ENCODE measurements at places on chromosomes 1 and 21.

- no peaks in the 10 kb centered on the region for H3K36me3 ChIP-seq
- DNase-seq, result no peak
- H3K27ac ChIP-seq, result no peak overlapping the region
- peaks cover 27% of the 10 kb centered on the region for H3K27me3 ChIP-seq
- H3K4me3 ChIP-seq, result no peak overlapping the region
Observed at GRCh38 chr1:217088521-217089284, 365.5 kb upstream of the ESRRG start.

DNA sequence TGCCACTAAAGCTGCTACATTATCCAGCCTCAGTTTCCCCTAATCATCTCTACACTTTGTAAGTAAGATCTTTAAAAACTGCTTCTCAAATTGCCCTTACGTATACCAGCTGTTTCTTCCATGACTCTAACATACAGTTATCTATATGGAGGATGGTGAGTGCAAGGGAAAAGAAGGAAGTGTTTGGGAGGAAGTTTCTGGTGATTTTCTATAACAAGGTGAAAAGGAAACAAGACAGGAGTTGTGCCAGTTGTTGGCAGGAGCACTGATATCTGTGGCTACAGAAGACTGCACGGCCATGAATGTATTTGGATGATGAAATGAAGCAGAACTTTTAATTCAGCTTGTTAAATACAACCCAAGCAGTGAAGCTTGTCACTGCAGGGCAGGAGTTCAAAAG is 32.3 kb upstream of the NHLH2 start:
- H3K36me3 ChIP-seq, result no peaks in the 10 kb centered on the region
- DNase-seq, result no peak
- H3K4me1 ChIP-seq, result no peaks in the 10 kb centered on the region
- no peak overlapping the region for H3K4me3 ChIP-seq

DNA sequence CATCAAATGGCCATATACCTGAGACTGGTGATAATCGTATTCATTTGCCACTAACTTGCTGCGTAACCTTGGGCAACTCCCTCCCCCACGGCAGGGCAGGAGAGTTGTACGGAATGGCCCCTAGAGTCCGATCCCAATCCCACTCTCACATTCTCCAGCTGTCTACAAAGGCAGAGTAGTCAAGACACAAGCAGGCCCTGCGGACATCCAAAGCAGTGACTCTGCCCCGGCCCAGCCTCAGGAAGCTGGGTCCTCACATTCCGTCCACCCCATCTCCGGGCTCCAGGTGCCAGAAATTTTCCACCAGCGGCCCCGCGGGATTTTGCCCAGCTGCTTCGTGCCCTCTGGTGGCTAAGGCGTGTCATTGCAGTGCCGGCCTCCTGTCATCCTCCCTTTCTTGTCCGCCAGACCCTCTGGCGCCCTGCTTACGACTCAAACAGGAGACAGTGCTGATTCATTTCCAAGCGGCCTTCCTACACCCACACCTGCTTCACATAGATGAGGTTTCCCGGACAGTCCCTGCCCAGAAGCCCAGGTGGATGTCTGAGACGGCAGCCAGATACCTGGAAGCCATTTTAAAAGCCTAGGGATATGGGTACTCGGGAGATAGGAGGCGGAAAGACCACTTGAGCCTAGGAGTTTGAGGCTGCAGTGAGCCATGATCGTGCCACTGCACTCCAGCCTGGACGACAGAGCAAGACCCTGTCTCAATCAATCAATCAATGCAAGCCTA is 2.9 kb upstream of the S100A2 start:
- peaks cover 1% of the 10 kb centered on the region for H3K27me3 ChIP-seq
- DNase-seq, result peak; percentile 72

DNA sequence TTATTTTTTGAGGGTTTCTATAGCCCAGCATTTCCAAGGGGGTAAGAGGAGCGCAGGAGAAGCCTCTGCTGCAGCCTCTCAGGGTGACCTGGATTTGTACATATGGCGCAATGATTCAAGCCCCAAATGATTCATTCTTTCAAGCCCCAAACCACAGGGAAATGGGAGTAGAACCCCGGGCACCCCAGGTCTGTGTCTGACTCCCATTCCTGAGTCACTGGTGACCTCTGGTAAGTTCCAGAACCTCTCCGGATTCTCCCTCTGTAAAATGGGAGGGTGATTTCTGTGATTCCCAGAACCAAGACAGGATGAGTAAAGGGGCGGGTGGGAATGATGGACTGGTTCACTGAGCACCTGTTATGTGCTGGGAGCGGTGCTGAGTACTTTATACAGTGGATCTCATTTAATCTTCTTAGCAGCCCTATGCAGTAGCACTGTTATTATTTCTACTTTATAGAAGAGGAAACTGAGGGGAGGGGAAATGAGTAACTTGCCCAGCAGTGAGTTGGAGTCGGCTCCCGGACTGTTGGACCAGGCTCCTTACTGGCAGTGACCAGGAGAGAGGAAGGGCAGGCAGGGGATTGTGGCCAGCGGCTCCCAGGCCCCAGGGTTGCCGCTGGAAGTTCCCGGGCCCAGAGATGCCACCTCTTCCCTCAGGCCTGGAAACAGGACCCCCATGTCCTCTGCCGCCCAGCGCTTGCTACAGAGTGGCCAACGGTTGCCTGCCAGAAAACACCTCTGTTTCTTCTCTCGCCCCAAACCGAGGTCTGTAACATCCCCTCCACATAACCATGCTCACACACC is 20.3 kb upstream of the SLC26A9 start:
- no peak overlapping the region for H3K27ac ChIP-seq
- peaks cover 17% of the 10 kb centered on the region for H3K4me1 ChIP-seq
- H3K27me3 ChIP-seq, result peaks cover 5% of the 10 kb centered on the region
- DNase-seq, result no peak
- H3K4me3 ChIP-seq, result no peak overlapping the region

- no peaks in the 10 kb centered on the region for H3K36me3 ChIP-seq
- H3K4me1 ChIP-seq, result no peaks in the 10 kb centered on the region
Observed at GRCh38 chr1:1437033-1437903, 1.8 kb downstream of the VWA1 start.
